ENCODE measurements at places on chromosomes 7 and 10. TPM values are rescaled to one million over a fixed set of nuclear protein-coding genes. Genes with fewer than 3 reads are reported as not detected.

Gene CAMK2B
- total RNA-seq, result not detected

DNA sequence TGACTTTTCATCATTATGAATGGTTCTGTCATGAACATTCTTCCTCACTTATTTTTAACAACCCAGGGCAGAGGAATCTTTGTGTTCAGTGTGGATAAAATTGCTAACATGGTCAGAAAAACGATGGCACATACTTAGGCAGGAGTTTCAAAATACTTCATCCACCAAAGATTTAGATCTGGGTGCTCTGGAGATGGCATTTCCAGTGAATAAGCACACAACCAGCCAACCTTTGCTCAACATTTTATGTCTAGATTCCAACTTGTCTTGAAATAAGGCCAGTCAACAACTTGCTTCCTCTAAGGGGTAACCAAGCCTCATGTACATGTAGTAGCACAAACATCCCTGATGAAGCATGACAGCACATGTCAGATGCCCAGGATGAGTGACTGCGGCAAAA, 33.4 kb upstream of the ADRB1 start:
- H3K36me3 ChIP-seq, result no peaks in the 10 kb centered on the region
- H3K4me1 ChIP-seq, result no peaks in the 10 kb centered on the region
- H3K27me3 ChIP-seq, result no peaks in the 10 kb centered on the region

DNA sequence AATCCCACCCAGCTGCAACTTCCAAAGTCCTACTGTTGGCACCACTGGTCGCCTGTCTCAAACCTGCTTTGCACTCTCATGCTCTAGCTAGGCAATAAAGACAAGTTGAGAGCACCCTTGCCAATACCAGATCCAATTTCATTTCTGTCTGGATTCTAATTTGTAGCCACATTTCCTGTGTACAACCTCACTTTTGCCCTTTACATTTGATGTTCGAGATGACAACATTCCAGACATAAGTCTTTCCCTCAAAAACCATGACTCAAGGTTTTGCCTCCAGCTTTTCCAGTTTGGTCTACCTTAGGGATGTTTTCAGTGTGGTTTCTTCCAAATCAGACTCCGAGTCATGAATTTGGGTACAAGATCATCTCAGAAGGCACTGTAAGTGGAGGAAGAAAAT, 309.0 kb downstream of the GPAM start:
- no peak overlapping the region for H3K27ac ChIP-seq
- H3K4me3 ChIP-seq, result no peak overlapping the region
- no peaks in the 10 kb centered on the region for H3K4me1 ChIP-seq
- DNase-seq, result peak; percentile 4
- H3K36me3 ChIP-seq, result no peaks in the 10 kb centered on the region

DNA sequence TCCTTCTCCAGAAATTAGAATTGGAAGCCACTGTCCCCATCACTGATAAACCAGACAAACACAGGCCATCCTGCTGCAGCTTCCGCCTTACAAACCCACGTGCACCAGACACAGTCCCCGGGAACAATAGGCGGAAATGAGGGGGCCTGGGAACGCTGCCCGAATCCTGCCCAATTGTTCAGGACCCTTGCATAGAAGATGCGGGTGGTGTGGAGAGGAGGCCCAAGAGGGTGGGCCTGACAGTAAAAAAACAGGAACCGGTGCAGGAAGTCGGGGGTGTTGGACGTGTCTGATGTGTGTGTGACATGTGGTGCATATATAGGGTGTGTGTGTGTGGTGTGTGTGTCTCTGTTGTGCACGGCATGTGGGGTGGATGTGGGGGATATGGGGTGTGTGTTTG, 26.5 kb upstream of the CHST15 start:
- no peak for DNase-seq
- H3K27ac ChIP-seq, result no peak overlapping the region
- no peaks in the 10 kb centered on the region for H3K36me3 ChIP-seq
- H3K4me1 ChIP-seq, result peaks cover 6% of the 10 kb centered on the region
- H3K27me3 ChIP-seq, result peaks cover 3% of the 10 kb centered on the region

DNA sequence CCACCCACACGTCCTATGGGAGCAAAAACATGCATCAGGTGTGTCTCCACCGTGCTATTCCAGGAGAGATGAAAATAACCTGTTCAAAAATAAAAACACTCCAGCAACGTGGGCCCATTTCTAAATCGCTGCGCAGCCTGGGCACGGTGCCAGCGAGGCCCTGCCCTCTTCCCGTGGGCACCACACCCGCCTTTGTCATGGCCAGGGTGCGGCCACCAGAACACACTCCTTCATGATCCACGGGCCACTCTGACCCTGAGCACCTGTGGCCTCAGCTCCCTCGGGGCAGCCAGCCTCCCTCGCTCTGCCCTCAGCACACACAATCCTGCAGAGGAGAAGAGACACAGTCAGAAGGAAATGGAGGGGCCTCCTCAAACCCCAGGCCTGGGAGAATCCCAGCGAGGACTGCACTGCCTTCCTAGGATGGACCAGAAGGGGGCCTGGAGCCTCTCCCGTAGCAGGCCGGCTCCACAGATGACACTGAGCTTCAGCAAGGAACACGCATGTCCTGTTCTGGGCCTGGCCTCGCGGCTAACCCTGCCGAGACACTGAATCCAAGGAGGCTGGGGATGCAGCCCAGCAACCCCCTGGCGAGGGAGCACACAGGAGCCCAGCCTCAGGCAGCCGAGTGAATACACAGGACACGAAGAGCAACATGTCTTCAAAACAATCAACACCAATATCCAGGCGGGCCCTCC, 169.0 kb downstream of the MAD1L1 start:
- H3K36me3 ChIP-seq, result no peaks in the 10 kb centered on the region
- DNase-seq, result no peak
- no peaks in the 10 kb centered on the region for H3K4me1 ChIP-seq
- no peak overlapping the region for H3K27ac ChIP-seq
- H3K27me3 ChIP-seq, result no peaks in the 10 kb centered on the region
